ENCODE measurements at places on chromosomes 7 and 10. TPM values are rescaled to one million over a fixed set of nuclear protein-coding genes. Genes with fewer than 3 reads are reported as not detected.

DNA sequence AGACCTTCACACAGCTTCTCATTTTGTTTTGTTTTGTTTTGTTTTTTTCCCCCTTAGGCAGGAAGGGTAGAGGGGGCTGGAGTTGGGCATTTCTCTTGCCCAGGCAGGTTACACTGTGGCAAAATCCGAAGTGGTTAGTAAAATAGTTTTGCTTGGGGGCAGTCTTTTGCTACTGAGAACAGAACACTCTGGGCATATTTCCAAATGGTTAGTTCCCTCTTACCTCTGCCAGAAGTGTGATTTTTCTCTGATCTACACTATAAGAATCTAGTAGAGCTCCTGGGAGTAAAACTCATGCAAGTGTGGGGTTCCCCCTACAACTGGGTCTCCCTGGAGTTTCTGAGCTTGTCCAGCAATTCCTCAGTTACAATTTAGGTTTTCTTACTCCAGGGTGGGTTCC, 61.7 kb downstream of the NPS start:
- no peak for DNase-seq

GRCh38 chr7:34759477-34760125, 101.6 kb downstream of the NPSR1 start:
- DNase-seq, result no peak

SUN1 gene
- 67.8 TPM for total RNA-seq

KNDC1 gene
- not detected for total RNA-seq

SUN3 gene
- total RNA-seq, result not detected

CFTR gene
- not detected for total RNA-seq

DNA sequence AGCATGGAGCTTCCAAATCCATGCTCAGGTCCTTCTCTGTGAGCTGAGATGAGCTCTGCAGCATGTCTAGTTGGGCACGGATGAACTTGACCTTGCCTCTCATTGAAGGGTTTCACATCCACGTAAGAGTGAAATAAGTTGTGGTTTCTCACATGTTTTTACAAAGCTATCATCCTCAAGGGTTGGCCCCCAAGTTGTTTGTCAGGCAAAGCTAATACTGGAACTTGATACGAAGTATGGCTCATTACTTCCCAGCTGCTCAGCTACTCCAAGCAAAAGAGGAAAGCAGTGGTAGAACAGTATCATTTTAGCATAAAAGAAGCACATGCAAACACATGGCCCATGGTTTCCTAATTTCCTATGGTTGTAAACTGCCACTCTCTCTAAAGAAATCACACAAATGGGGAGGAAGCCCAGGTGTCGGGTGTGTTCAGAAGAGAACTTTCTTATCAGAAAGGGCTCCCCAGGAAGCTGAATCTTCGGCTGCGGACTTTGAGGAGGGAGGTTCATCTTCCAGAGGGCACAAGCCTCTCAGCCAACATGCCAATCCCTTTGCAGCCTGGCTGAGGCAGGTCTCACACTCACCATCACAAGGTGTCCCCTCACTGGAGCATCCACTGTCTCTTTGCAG, 45.3 kb downstream of the PDLIM1 start:
- DNase-seq, result no peak

DNA sequence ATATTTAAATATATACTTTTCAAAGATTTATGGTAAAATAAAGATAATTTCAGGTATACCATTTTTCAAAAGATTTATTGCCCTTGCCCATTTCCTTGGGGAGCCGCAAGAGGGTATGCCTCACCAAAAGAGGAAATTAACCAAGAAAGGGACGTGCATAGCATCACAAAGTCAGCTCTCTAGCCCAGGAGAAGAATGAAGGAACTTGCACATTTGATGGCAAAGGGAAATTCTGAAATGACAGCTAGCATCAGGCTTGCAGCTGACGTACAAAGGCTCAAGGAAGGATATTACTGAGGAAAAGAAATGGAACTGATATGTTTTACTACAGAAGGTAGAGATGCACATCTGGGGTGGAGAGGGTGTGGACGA, 93.6 kb upstream of the RSU1 start:
- no peak for DNase-seq

DNA sequence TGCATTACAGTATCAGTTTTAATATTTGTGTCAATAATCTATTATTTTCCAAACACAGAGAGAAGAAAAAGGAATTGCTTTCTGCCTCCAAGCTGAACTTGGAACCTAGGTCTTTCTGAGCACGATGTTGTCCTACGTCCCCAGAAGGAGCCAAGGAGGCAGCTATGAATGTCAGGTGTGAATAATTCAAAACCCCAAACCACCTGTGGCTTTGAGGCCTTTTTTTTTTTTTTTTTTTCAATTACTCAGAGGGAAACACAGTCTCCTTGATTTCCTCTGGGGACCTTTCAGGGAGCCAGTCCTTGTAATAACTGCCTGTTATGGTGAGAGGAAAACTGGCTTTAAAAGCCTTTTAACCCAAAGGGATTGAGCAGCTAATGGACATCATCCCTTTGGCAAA, 8.3 kb downstream of the GPR85 start:
- DNase-seq, result no peak

PRPS1L1 gene
- not detected for total RNA-seq

SLC12A9 gene
- total RNA-seq, result 10.5 TPM

- DNase-seq, result no peak
Observed at GRCh38 chr7:1055956-1056784, 11.8 kb downstream of the GPR146 start.

CCL24 gene
- not detected for total RNA-seq

ZNF735 gene
- total RNA-seq, result not detected

DNA sequence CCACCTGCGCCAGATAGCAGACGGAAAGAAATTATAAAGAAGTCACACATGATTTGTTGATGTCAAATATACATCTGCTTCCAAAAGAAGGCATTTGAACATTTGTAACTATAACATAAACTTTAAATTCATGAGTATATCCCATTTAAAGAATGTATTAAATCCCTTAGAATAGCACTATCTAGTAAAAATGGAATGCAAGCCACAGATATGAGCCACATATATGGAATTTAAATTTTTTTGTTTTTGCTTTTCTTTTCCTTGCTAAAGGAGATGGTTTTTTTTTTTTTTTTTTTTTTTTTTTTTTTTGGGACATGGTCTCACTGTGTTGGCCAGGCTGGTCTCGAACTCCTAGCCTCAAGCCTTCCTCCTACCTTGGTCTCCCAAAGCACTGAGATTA, 730.8 kb downstream of the PHTF2 start:
- DNase-seq, result no peak

DNA sequence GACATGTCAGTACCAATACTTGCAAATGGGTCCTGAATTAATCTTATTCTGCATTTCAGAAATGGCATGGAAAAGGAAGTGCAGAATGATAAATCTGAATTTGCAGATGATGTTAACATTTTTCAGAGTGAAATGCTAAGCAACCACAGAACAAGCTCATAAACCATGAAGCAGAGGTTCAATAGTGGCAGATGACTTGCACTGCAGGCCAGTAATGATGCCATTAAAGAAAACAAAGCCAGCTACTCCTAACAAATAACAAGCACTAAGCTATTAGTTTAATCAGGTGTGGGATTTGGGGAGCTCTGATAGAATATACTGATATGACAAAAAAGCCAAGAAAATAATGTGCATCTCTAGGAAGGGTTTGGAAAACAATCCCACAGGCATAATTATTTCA, 85.4 kb downstream of the FAM13C start:
- no peak for DNase-seq

GRCh38 chr7:80720146-80720545, 81.7 kb downstream of the CD36 start:
- DNase-seq, result no peak

DNA sequence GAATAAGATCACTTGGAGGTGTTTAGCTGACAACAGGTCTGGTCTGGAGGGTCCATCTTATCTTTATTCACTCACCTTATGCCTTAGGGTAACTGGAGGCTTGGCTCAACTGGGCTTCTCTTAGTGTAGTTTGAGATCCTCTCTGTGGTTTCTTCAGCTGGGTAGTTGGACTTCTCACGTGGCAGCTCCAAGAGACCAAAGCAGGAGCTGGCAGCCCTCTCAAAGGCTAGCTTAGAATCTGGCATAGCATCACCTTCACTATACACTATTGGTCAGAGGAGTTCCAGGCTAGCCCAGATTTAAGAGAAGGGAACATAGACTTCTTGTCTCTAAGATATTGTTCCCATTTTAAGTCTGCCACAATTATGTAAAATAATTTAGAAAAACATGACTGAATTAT, 16.4 kb downstream of the ADK start:
- no peak for DNase-seq

SEMA3E gene
- not detected for total RNA-seq

GRCh38 chr7:120180221-120180620, 92.8 kb upstream of the KCND2 start:
- DNase-seq, result no peak

ITGA8 gene
- not detected for total RNA-seq

DNA sequence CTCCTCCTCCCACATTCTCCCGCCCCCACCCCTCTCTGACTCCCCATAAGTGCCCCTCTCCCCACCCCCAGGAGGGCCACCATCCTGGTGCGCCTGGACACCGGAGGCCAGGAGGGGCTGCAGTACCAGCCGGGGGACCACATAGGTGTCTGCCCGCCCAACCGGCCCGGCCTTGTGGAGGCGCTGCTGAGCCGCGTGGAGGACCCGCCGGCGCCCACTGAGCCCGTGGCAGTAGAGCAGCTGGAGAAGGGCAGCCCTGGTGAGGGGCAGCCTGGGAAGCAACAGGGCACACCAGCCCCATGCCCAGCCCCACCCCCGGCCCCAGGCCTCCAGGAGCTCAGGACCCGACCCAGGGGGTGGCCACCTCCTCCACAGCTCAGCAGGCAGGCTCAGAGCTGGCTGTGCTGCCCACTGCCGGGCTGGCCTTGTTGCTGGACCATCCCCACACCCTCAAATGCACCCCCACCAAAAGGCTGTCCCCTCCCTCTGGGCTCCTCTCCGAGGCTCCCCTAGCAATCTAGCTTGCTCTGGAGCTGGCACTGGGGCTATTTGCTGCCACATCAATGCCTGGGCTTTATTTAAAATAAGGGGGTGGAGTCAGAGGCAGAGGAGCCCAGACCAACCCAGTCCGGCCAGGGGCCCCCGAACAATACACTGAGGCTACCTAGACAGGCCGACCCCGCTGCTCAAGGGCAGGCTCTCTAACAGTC, 14.8 kb downstream of the ATG9B start:
- no peak for DNase-seq

- peak; percentile 67 for DNase-seq
Observed at GRCh38 chr10:63157845-63158624, 24.9 kb downstream of the NRBF2 start.

- no peak for DNase-seq
Observed at GRCh38 chr7:139131601-139132041, 22.1 kb upstream of the ZC3HAV1 start.

DNA sequence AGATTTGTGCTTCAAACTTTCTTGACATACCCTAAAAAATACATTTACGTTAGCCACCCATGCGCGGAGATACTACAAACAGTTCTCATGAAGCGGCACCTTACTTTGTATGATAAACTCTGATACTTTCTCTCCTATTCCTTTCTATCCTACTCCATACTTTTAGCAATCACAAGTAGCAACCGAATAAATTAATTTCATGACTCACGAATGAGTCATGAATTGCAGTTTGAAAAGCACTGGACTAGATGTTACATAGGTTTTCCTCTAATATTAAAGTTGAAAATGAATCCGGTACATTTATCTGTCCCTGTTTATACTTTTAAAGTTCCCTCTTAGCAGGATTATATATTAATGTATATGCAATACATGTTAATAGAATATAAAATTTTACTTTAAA, 67.6 kb downstream of the CUBN start:
- no peak for DNase-seq

MRLN gene
- not detected for total RNA-seq

Measured in activated naive CD4-positive, alpha-beta T cell treated with anti-CD3 and anti-CD28 coated beads for 36 hours (primary cell).